ENCODE measurements at places on chromosomes 5 and 9.

DNA sequence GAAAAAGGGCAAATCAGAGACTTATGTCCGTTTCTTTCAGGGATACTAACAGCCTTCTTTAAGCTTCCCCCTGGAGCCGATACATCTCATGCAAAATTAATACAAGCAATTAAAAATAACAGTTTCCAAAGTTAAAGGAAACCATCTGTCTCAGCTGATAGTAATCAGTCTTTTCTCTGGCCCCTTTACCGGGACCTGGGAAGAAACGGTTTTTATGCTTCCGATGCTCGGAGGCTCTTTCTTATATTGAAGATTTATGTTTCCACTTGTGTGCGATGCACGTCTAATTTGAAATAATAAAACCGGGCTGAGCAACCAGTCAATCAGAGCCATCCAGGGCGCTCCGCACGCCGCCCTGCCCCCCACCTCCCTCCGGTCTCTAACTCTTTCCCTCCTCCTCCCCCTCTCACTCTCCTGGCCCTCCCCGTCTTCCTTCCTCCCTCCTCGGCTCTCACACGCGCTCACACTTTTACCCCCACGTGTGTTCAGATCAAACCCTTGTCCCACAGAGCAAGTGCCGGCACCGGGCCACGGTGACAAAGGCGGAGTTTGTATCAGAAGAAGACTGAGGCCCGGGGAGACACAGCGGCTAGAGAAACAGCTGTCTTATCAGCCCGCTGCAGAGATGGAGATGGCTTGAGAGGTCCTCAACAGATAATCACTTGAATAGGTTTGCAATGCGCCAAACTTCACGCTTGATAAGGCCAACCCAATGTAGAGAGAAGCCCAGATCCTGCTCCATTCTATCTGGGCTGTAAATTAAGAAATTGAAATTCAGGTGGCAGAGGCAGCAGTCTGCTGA is 5.1 kb upstream of the ELAVL2 start:
- no peak for DNase-seq

- no peak for DNase-seq
Observed at GRCh38 chr5:80973027-80973426, 12.9 kb downstream of the RASGRF2 start.

- DNase-seq, result no peak
Observed at GRCh38 chr5:97022898-97023297, 87.0 kb downstream of the LNPEP start.

GRCh38 chr5:52895572-52896413 is 93.4 kb upstream of the ITGA2 start:
- no peak for DNase-seq

DNA sequence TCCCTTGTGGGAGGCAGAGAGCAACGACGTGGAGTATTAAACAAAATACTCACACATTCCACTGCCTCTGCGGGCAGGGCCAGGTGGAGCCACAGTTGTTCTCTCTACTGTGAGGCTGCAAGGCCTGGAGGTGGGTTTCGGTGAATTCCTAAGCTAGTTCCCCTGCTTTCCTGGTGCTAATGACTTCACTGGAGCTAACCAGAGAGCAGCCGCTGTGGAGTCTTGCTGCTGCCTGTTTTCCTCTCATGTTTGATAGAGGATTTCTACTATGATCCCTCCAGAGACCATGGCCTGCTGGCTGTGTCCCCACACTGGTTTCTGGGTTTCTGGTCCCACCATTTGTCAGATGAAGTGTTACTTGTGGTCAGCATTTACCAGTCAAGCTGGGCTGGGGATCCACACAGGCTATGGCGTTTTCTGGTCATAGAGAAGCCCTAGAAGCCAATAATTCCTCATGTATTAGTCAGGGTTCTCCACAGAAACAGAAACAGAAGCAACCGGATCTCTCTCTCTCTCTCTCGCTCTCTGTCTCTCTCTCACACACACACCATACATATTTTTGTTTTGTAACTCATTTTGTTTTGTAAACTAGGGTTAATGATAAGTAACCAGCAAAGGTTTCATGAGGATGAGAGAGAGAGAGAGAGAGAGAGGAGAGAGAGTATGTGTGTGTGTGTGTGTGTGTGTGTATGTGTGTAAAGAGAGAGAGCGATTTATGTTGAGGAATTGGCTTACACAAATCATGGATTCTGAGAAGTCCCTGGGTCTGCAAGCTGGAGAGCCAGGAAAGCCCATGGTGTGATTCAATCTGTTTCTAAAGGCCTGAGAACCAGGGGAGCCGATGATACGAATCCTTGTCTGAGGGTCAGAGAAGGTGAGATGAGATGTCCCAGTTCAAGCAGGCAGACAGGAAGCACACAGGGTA is 403.0 kb downstream of the GADD45G start:
- no peak for DNase-seq

GRCh38 chr5:178644826-178645545 is 18.1 kb upstream of the CLK4 start:
- DNase-seq, result no peak

DNA sequence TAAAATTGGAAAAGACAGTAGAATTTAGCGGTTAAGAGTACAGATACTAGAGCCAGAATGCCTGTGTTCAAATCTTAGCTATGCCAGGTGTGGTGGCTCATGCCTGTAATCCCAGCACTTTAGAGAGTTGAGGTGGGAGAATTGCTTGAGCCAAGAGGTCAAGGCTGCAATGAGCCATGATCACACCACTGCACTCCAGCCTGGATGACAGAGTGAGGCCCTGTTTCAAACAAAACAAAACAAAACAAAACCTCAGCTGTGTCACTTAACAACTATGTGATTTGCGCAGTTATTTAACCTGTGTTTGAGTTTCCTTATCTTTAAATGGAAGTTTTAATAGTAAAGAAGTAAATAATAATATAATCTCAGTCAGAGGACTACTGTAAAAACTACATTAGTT is 68.3 kb downstream of the TBCA start:
- DNase-seq, result no peak

DNA sequence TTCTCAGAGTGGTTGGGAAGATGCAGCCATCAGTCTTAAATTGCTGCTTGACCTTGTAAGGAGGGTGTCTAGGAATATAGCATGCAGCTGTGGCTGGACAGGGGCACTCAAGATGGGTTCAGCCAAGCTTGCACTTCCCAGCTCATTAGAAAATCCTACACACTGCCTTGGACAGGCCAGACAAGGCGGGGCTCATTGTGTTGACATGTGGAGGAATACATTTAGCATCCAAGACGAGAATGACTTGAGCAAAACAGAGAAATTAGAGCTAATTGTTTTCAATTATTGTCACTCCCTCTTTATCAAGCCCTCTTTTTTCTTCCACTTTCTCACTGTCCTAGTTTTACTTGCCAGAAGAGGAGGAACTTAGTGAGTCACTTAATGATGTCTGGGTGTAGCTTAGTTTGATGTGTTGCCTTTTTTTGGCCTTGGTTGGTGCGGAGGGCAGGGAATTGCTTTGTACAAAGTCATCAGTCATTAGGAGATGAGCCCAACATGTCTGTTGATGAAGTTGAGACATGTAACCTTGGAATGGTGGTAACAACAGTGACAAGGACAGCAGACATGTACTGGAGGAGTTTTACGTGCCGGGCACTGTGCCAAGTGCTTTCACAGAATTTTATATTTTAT is 1219.3 kb upstream of the WWC1 start:
- DNase-seq, result no peak

GRCh38 chr9:106644661-106645060 is 218.3 kb upstream of the ZNF462 start:
- no peak for DNase-seq

DNA sequence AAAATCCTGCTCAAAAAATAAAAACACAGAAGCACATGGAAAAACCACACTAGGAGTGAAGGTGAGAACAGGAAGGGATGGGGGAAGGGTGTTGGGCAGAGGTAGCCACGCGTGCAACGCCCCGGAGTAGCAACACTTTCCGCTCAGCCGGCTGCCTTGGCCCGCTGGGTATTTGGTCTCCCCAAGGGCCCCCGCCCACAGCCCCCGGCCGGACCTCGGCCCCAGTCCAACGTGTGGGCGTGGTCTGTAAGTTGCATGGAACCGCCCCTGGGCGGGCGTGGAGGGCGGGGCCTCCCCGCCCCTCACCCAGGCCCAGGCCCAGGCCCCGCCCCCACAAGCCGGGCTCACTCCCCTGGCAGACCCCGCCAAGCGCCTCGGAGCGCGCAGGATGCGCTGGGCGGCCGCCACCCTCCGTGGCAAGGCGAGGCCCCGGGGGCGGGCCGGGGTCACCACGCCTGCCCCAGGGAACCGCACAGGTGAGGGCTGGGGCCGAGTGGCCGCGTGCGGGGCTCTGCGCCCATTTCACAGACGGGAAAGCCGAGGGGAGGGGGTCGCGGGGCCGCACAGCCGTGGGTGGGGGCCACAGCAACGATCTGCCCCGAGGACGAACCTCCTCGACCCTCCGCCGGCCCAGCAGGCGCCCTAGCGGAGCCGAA is at the start of gene SUSD3:
Gene SUSD3, plus strand, starts transcription at position 347 of the 656 bp plus-strand sequence. Its CDS starts 42 bp downstream, at position 389.
- DNase-seq, result peak; percentile 38

DNA sequence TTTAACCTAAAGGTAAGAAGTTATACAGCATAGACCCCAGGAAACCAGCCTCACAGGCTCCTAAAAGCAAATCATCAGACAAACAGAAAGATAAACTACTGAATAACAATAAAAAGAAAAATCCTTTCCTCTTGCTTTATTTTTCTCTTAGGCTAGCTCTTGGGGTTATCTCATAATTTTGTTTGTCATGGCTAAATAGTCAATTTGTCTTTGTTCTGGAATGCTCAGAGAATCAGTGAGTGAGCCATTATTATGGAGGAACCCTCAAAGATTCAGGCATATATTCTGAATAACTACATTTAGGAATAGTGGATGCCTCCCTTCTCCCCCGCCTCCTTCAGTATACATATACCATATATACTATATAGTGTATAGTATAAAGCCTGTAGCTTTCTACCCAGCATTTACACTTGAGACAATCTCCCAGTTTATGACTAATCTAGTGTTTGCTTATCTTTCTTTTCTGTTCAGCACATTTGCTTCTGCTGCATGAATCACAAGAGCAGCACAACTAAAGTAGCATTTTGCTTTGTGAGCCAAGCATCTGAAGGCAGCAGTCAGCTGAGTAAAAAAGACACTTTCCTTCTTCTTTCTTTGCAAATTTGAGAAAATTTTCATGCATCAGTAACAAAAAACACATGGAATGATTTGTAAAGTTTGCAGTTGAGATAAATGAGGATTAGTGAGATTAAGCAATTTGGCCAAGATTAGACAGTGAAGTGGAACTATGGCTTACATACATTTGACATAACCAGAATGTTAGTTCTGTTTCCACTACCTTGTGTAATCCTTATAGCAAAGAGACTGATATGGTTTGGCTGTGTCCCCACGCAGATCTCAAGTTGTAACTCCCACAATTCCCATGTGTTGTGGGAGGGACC is 45.3 kb upstream of the PPP3R2 start:
- DNase-seq, result no peak

DNA sequence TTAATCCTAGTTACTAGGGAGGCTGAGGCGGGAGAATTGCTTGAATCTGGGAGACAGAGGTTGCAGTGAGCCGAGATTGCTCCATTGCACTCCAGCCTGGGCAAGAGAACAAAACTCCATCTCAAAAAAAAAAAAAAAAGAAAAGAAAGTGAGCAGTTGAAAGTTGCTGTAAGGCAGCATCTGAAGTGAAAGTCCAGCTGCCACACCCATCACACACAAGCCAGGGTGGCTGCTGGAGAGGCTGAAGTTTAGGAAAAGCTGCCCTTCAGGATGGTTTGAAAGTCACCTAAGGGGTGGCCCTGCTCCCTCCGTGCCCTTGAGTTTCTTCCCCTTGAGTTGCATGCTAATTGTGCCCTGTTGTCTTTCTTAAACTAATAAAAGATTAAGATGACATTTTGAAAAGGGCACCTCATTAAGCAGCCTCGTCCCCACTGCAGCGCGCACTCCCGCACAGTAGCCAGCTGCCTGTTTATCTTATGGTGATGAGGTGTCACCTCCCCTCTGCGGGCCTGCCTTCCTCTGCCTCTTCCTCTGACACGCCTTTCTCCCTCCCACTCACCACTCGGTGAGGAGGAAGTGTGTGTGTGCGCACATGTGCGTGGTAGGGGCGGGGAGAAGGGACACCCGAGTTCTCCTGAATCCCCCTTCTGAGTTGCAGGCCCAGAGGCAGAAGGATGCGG is 104.2 kb upstream of the PANK3 start:
- DNase-seq, result peak; percentile 41

GRCh38 chr9:114889802-114890224 is 40.6 kb downstream of the TNFSF8 start:
- DNase-seq, result no peak

- DNase-seq, result no peak
Observed at GRCh38 chr5:54663866-54664265, 146.3 kb downstream of the SNX18 start.

GRCh38 chr5:68730220-68730978 is 363.4 kb upstream of the SLC30A5 start:
- no peak for DNase-seq
